ENCODE measurements at places on chromosomes 7 and 10.

DNA sequence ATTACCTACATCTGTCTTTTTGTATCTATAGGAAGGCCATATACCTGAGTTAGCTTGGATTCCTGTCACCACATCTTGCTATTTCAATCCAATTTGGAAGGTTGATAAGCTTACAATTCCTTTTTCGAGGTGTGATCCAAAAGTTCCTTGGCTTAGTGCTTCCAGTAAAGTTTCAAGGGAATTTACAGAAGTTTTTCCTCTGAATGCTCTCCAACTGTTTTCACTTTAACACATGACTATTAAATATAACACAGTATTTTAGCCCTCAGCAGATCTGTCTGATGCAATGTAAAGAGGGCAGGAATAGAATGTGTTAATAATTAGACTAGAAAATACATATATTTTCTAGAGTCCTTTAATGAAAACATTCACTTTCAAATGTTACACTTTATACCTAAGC lies 171.4 kb downstream of the DKK1 start:
- no peak for DNase-seq

- DNase-seq: no peak
These were observed 12.6 kb downstream of the PTEN start for GRCh38 chr10:87875929-87876571.

- DNase-seq: no peak
These were observed 881 bp upstream of the SSBP1 start for GRCh38 chr7:141737118-141737835.

DNA sequence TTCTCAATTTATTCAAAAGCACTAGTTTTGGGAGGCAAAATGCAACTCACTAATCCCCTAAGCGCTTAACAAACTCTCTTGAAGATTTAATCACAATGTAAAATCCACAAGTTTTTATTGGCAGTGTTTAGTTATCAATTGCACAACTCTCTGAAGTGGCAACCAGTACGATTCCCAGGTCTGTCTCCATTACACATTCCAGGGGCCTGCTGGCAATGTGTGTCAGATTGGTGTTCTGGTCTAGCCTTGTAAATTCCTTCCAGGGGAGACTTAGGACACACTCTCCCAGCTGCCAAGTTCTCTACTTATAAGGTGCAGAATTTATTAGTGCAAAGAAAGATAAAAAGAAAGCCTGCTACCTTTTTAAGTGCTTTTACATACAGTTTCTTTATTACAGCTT lies 164.7 kb upstream of the HPS1 start:
- DNase-seq: no peak

- DNase-seq: no peak
These were observed 14.4 kb downstream of the CWF19L1 start for GRCh38 chr10:100253041-100253440.

GRCh38 chr7:149776289-149776688 lies 2.9 kb upstream of the ZNF467 start:
- no peak for DNase-seq

- DNase-seq: no peak
These were observed 61.2 kb upstream of the YAE1 start for GRCh38 chr7:39504963-39505362.

GRCh38 chr10:111209692-111210091 lies 132.9 kb downstream of the ADRA2A start:
- no peak for DNase-seq

- DNase-seq: no peak
These were observed 41.9 kb downstream of the NPVF start for GRCh38 chr7:25186436-25186835.

DNA sequence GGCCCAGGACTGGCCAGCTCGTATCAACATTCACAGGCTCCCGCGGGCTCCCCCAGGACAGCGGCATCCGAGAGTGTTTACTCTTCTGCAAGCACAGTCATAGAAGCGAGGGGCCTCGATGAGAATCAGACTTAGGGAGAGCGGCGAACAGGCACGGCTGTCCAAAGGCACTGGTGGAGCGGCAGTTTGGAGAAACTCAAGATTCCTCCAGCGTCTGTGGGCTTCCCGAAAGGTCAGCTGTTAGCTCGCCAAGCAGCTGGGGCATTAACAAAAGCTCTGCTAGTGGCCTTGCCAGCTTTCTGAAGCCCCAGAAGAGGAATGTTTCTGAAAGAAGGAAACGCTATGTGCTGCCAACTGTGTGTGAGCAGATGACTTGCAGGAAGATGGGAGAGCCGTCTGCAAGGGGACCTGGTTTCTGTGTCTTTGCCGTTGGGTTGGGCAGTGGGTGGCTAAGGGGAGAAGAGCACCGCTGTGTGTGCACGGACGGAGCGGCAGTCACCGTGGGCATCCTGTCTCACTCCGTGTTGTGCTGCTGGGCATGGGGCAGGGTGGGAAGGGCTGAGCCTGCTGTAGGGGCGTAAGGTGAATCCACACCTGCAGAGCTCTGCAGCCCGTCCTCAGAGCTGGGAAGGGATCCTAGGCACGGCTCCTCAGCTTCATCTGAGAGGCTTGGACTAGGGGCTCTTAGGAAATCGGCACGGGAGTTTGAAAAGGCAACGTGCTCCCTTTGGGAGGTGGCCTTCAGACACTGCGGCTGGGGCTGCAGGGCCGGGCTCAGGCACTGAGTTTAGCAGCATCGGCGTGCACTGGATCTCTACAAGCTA lies 42.1 kb downstream of the AMZ1 start:
- DNase-seq: no peak

Measured in activated effector memory CD4-positive, alpha-beta T cell treated with Interleukin-2 at 50 U/mL for 16 hours (primary cell).